ENCODE measurements at places on chromosomes 4 and X.
A peak's percentile ranks its signal among the peaks of the same experiment; 100 is the strongest.

- no peak for DNase-seq
These were observed 254.4 kb upstream of the PGRMC2 start for GRCh38 chr4:128542047-128542446.

- DNase-seq: peak; percentile 1
These were observed 170.4 kb upstream of the MAB21L2 start for GRCh38 chr4:150411520-150411919.

DNA sequence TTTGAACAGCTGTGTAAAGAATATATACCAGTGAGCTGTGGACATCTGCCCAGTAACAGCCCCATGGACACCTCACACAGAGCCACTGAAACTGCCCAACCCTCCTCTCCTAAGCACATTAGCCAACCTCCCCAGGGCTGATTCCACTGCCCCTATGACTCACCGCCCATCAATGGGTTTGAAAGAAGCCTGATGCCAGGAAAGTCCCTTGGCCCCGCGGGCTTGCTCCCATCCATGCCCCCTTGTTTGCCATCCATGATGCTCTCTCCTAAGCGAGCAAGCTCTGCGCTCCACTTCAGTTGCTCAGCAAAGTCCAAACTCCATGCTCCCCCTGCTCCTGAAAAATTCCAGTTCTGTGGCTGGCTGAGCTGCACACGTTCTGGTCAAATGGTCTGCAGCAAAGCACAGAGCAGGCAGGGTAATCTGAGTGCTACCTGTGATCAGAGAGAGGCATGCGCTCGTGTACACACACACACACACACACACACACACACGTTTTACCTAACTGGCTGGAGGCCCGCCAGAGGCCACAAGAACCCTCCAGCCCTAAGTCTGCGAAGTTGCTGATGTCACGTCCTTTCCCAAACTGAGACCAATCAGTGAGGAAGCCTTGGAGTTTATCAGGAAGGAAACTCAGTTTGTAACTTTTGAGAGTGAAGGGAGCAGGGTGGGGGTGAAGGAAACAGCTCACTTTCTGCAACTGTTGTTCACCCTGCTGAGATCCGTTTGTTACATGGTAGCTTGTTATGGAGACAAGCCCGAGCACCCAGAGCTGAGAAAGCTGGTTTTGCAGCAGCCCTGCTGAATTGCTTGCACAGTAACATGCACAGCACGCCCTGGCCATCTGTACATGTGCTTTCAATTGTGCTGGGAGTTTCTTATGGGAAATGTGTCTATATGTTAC lies at the start of gene ASB9:
ASB9 (minus strand) TSS at position 466 of the 904 bp plus-strand sequence; CDS start at position 257, 209 bp downstream.
- peak; percentile 15 for DNase-seq

DNA sequence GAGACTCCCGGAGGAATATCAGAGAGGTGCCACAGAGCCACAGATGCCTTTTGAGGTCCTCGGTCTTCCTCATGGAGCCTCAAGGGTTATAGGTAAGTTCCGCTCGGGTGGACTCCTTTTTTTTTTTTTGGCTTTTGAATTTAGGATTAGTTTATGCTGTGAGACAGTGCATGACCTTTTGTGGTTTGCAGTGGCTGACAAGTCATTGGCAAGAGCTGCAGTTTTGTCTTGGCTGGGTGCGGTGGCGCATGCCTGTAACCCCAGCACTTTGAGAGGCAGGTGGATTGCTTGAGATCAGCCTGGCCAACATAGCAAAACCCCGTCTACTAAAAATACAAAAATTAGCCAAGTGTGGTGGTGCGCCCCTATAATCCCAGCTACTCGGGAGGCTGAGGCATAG lies 4.5 kb upstream of the GRSF1 start:
- DNase-seq: no peak

GRCh38 chrX:46180258-46180687 lies 364.9 kb downstream of the ZNF674 start:
- peak; percentile 1 for DNase-seq

DNA sequence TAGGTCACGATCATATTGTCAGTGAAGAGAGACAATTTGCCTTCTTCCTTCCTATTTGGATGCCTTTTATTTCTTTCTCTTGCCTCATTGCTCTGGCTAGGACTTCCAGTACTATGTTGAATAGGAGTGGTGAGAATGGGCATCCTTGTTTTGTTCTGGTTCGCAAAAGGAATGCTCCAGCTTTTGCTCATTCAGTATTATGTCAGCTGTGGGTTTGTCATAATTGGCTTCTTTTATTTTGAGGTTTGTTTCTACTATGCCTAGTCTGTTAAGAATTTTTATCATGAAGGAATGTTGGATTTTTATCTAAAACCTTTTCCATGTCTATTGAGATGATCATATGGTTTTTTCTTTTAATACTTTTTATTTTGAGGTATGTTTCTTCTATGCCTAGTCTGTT lies 152.3 kb upstream of the MAD2L1 start:
- no peak for DNase-seq

DNA sequence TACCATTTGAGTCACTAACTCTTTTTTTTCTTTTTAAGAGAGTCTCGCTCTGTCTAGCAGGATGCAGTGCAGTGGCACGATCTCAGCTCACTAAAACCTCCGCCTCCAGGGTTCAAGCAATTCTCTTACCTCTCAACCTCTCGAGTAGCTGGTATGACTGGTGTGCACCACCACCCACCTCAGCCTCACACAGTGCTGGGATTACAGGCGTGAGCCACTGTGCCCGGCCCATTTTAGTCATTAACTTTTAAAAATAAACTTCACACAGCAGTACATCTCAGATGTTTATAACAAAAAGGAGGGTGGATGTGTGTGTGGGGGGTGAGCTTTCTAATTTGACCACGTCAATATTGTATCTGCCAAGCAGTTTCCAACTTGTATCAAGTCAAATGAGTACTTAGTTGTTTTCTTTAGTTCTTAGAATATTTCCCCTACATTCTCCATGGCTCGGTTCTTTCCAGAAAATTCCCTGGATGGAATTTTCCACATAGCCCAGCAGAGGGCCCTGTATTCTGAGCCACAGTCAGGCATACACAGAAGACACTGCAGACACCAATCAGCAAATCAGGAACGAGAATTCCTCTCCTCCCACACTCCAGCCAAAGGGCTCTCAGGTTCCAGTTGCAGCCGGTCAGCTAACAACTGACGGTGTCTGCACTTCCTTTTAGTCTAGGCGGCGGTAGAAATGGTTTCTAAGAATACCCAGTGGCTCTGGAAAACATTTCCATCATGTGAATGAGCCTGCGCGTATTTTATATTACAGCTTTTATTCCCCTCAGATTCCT lies 20.1 kb upstream of the ARAF start:
- no peak for DNase-seq

GRCh38 chr4:146916479-146917076 lies 29.1 kb downstream of the TTC29 start:
- DNase-seq: peak; percentile 0
